Esophagus squamous epithelium (tissue), 5 donors: ENCODE measurements at places on chromosomes 16 and 17.

DNA sequence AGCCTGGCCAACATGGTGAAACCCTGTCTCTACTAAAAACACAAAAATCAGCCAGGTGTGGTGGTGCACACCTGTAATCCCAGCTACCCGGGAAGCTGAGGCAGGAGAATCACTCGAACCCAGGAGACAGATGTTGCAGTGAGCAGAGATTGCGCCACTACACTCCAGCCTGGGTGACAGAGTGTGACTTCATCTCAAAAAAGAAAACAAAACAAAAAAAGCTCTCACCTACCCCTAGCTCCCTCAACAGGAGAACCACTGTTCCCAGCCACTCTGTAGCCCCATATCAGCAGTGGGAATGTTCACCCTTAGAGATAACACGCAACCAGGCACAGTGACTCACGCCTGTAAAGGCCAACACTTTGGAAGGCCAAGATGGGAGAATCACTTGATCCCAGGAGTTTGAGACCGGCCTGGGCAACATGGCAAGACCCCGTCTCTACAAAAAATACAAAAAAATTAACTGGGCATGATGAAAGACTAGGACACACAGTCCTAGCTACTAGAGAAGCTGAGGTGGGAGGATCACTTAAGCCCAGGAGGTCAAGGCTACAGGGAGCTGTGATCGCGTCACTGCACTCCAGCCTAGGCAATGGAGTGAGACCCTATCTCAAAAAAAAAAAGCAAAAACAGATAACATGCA is 5.4 kb downstream of the TMC8 start:
- DNase-seq = no peak

- no peak for DNase-seq
These were observed 82.5 kb upstream of the HSBP1 start for GRCh38 chr16:83725313-83725712.

GRCh38 chr16:89845417-89845816 is 17.1 kb downstream of the SPIRE2 start:
- no peak for DNase-seq

DNA sequence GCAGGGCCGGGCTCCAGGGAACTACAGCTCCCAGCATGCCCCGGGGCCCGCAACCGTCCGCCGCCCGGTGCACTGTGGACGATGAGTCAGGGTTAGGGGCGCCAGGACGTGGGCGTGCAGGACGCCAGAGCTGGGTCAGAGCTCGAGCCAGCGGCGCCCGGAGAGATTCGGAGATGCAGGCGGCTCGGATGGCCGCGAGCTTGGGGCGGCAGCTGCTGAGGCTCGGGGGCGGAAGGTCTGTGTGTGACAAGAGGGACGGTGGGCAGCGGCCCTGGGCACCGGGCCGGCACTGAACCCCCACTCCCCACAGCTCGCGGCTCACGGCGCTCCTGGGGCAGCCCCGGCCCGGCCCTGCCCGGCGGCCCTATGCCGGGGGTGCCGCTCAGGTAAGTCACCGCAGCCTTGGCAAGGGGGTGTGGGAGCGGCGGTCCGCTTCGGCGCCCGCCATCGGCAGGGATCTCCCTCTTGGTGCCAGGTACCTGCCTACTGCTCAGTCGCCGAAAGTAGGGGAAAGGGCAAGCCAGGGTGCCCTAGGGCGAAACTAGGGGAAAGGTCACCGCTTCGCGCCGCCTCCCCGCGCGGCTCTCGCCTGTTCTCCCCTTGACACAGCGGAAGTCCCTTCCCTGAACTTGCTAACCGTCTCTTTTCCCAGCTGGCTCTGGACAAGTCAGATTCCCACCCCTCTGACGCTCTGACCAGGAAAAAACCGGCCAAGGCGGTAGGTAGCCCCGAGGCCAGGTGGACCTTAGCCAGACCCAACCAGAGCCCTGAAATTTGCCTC is at the start of the genes ACADVL and DLG4:
TSS of gene ACADVL (plus strand) at position 127 of the 781 bp plus-strand sequence. CDS start at position 174, 47 bp downstream.
TSS of gene DLG4 (minus strand) at position 25 of the 781 bp plus-strand sequence.
- no peak for DNase-seq

DNA sequence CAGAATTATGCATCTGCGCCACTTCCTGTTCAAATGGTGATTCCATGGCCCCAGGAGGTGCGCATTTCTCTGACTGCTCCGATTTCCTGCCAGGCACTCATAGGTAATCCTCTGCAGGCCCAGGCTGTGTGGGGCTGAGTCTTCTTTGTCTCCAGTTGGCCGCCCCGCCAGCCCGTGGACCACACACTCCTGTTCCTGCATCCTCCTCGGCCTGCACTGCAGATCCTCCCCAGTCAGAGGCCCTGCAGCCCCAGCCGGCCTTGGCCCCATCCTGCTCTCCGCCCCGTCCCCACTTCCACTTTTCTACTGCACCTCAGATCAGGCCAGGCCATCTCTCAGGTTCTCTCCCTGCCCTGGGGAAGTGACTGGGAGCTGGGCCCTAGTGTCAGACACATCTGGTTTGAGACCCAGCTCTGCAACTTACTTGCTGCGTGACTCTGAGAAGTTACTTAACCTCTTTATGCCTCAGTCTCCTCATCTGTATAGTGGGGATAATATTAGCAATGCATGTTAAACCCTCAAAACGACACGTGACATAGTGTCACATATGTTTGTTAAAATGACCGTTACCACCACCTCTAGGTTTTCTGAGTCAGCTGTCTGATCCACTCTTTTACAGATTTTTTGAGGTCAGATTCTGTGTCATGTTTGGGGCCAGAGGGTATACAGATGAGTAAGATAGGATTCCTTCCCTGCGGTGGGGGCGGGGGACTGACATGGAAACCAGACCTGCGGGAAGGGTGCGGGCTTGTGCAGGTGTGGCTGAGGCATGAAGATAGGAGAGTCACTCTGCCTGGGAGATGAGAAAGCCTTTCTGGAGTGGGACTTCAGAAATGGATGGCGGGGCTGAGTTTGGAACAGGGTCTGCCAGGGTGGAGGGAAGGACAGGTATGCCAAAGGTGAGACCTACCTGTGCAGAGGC is 12.8 kb downstream of the RAB11FIP4 start:
- no peak for DNase-seq

DNA sequence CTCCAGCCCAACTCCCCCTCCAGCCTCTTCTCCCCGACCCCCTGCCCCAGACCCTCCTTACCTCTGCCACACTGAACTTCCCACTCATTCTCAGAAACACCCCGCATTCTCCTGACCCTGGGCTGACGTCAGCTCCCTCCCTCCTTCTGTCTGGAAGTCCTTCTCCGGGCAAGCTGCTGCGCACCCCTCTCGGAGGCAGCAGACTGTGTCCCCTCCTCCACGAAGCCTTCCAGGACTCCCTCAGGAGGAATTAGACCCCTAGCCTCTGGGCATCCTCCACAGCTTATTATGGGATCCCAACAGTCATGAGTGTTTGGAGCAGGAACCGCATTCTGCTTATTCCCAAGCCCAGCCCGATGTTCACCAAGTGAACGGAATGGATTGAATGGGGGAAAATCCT is 3.4 kb upstream of the RPL38 start:
- no peak for DNase-seq

- no peak for DNase-seq
These were observed 643.2 kb downstream of the WWOX start for GRCh38 chr16:78742501-78743283.

DNA sequence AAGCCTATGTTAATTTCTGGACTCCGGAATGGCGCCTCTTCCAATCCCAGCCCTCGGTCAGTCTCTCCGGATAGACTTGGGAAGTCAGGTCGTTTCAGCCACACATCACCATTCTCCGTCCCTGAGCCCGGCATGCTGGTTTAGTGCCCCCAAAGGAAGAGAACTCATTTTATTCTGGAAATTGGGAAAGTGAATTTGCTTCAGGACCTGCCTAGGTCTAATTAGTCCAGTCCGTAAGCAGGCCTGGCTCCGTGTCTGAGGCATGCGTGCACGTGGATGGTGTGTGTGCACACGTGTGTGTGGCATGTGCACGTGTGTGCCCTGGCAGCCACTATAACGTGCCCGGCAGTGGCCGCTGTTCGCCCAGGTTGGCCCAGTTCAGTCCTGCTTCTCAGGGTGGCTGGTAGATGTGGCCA is 77.4 kb downstream of the RPA1 start:
- no peak for DNase-seq

GRCh38 chr16:29808219-29808900 is 2.0 kb downstream of the MAZ start:
- no peak for DNase-seq

DNA sequence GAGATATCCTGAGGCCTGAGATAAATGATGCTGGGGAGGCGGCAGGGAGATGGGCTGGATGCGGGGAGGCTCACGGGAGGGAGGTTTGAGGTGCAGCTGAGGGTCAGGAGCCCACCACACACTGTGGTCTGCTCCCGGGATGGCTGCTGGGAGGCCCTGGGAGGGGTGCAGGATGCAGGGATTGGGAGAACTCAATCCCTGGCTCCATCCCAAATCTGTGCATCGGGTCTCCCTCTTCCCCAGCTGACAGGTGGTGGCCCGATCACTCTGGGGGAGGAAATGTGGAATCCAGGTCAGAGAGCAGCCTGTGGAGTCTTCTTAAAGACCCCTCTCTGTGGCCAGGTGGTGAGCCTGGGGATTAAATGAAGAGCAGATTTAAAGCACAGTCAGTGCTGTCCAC is 12.0 kb downstream of the PHB1 start:
- DNase-seq = no peak

GRCh38 chr17:16662936-16663335 is 9.3 kb upstream of the ZNF624 start:
- DNase-seq = no peak

- no peak for DNase-seq
These were observed 11.4 kb downstream of the SLFN5 start for GRCh38 chr17:35254107-35254773.

GRCh38 chr16:79950932-79951719 is 350.6 kb upstream of the MAF start:
- no peak for DNase-seq

GRCh38 chr17:37212179-37212578 is 163.6 kb upstream of the C17orf78 start:
- DNase-seq = no peak

GRCh38 chr17:66474258-66474657 is 171.8 kb downstream of the PRKCA start:
- DNase-seq = no peak

DNA sequence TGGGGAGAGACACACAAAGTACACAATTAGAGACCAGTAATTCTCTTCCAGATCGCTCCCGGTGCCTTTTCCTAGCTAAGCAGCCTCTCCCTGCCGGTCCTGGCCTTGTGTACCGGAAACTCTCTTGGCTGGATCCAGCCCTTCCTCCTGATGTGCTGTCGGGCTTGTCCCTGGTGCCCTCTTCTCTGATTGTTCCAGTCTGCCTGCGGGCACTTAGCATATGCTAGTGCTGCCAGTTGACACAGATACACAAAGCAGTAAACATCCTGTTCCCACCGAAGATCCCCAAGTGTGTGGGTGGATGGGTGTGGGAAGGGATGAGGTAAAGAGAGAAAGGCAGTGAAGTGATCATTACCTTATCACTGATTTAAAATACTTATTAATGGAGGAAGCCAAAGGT is 9.7 kb downstream of the HS3ST3B1 start:
- no peak for DNase-seq

- DNase-seq = no peak
These were observed 15.3 kb downstream of the KSR1 start for GRCh38 chr17:27471321-27472269.

- DNase-seq = no peak
These were observed 33.7 kb downstream of the TEKT3 start for GRCh38 chr17:15307710-15308111.

DNA sequence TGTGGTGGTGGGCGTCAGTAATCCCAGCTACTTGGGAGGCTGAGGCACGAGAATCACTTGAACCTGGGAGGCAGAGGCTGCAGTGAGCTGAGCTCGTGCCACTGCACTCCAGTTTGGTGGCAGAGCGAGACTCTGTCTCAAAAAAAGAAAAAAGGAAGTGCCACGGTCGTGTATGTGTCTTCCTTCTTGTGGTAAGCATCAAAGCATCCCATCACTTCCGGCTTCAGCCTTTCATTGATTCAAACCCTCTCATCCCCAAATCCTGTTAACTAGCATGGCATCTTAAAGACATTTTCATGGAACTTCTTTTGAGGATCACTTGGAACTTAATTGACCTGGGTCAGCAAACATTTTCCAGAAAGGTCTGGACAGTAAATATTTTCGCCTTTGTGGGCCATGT is 126.2 kb downstream of the CPPED1 start:
- no peak for DNase-seq

- DNase-seq = no peak
These were observed 441 bp downstream of the VASN start for GRCh38 chr16:4372001-4372577.

DNA sequence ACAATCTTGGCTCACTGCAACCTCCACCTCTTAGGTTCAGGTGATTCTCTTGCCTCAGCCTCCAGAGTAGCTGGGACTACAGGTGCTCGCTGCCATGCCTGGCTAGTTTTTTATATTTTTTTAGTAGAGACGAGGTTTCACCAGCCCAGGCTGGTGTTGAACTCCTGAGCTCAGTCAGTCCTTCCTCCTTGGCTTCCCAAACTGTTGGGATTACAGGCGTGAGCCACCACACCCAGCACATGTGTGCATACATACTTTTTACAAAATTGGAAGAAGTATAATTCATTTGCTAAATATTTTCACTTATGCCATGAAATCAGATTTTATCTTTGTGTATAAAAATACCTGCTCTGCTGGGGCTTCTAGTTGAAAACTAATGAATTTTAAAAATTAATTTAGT is 13.2 kb downstream of the BPTF start:
- no peak for DNase-seq

DNA sequence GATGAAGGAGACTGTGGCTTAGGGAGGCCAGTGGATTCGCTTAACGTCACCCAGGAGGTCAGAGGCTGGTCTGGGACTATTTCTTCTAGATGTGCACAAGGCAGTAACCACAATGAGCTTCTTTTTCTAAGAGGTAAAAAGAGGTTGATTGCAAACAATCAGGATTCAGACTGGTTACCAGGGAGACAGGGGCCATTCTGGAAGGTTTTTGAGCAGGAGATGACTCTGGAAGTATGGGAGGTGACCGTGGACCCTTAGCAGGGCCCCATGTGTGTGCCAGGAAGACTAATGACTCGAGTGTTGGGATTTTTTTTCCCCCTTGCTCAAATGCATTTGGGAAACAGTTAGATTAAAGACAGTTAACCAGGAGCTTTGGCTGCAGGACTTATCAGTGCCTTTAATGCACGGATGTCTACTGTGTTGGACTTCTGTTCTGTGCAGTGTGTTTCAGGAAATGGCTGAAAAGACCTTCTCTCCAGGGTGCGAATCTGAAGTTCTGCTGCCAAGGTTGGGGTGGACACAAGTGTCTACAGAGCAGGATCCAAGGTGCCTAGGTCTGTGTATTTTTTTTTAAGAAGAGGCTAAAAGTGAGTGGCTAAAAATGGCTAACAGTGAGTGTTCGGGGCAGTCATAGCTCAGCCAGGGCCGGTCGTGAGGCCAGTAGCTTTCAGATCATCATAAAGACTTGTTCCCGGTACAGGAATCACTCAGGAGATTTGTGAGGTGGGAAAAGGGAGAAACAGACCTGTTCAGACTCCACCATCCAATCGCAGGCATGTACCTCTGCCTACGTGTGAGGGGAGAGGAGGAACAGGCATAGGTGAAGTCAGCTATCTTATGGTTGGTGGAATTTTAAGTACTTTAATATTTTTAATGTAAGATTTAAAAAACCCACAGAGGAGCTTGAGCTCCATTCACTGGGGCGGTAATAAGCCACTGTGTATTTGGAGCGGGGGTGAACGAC is 82.3 kb upstream of the CIBAR2 start:
- no peak for DNase-seq
